ENCODE measurements at places on chromosomes 12 and 14. TPM values are rescaled to one million over a fixed set of nuclear protein-coding genes. Genes with fewer than 3 reads are reported as not detected.

AKAP3 gene
- 0.76 TPM for total RNA-seq

TMCC3 gene
- total RNA-seq: 3.0 TPM

TEX52 gene
- 0.09 TPM for total RNA-seq

A2ML1 gene
- total RNA-seq: 1.8 TPM

TTC6 gene
- total RNA-seq: under 0.01 TPM

TCTN1 gene
- total RNA-seq: 11.6 TPM

DIO3 gene
- total RNA-seq: 0.24 TPM

SLC24A4 gene
- total RNA-seq: 0.66 TPM

- no peaks in the 10 kb centered on the region for H3K27me3 ChIP-seq
- H3K4me1 ChIP-seq: no peaks in the 10 kb centered on the region
- H3K36me3 ChIP-seq: no peaks in the 10 kb centered on the region
- no peak for DNase-seq
- no peak overlapping the region for H3K4me3 ChIP-seq
- H3K27ac ChIP-seq: no peak overlapping the region
Measured at GRCh38 chr14:87434011-87434410, 559.0 kb downstream of the GALC start.

DNA sequence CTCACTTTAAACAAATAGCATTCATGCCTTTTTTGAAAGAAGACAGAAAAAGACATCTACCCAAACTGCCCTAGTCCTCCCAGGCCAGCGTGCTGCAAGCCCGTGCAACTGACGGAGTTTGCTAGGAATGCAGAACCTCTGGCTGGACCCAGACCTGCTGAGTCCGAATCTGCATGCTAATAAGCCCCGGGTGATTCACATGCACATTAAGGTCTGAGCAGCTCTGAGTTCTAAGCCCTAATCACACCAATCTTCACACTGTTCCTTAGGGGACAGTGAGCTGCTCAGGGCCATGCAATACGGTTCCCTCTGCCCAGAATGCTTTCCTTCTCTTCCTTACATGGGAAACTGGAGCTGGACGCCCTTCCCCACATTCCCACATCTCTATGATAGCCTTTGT lies 25.2 kb downstream of the HAL start:
- no peak overlapping the region for H3K27ac ChIP-seq
- H3K4me1 ChIP-seq: no peaks in the 10 kb centered on the region
- no peak overlapping the region for H3K4me3 ChIP-seq

DNA sequence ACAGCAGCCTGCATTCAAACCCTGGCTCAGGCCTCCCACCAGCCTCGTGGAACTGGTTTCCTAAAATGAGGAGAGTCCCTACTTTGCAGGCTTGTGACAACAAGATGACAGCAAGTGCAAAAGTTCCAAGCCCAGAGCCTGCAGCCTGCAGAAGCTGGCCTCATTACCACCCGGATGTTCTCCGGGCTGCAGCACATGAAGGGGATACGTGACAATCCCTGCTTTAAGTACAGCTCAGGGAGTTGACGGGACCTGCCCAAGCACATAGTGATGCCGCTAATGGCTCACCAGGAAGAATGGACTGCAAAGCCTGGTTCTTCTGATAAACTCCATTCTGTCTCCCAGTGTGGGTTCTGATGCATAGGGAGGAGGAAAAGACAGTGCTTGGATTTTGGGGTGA lies 15.0 kb downstream of the SSH1 start:
- no peaks in the 10 kb centered on the region for H3K36me3 ChIP-seq
- H3K27me3 ChIP-seq: no peaks in the 10 kb centered on the region
- peaks cover 17% of the 10 kb centered on the region for H3K4me1 ChIP-seq
- no peak overlapping the region for H3K4me3 ChIP-seq
- no peak for DNase-seq
- peak overlapping the region; percentile 31 for H3K27ac ChIP-seq

DNA sequence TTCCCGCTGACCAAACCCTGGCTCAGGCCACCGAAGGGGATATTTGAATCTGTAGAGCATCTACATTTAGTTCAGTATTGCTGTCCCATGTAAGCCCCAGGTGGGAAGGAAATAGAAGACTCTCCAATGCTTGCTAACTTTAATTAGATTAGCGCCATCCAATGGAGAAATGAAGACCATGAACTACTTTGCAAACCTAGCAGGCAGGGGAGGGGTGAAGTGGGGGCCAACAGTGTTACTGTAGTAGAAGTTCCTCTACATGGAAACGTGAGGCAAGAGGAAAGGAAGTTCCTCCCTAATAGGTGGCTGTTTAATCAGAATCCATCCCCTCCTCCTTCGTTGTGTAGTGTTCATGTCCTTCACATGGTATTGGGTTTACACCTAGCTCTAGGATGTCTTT lies 9.3 kb upstream of the DENND5B start:
- no peaks in the 10 kb centered on the region for H3K36me3 ChIP-seq
- H3K27ac ChIP-seq: no peak overlapping the region
- no peaks in the 10 kb centered on the region for H3K4me1 ChIP-seq
- H3K27me3 ChIP-seq: no peaks in the 10 kb centered on the region
- no peak for DNase-seq

GRCh38 chr14:64656986-64657385 lies 47.2 kb upstream of the PLEKHG3 start:
- H3K4me1 ChIP-seq: peaks cover 2% of the 10 kb centered on the region
- H3K27me3 ChIP-seq: peaks cover 6% of the 10 kb centered on the region
- DNase-seq: no peak
- no peak overlapping the region for H3K27ac ChIP-seq

GRCh38 chr12:131829791-131830334 lies 1.7 kb downstream of the MMP17 start:
- H3K27me3 ChIP-seq: peaks cover 54% of the 10 kb centered on the region
- DNase-seq: no peak
- H3K4me3 ChIP-seq: no peak overlapping the region
- no peaks in the 10 kb centered on the region for H3K36me3 ChIP-seq
- H3K4me1 ChIP-seq: no peaks in the 10 kb centered on the region

DNA sequence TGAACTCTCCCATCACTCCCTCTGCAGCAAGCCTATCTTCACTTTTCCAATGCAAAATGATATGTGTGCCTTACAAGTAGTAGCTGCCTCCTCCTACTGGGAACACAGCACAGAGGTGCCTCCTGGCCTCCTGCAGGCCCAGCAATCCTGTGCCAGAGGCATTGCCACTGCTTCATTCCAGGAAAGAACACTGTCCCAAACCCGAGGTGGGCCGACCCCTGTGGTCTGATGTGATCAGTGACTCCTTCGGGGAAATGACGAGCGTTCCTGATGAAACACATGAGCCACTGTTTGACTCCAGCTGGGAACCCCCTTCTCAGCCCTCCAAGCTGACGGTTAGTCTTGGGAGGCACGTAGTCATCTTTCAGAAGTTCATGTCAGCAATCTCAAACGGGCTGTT lies 19.5 kb downstream of the PSMC1 start:
- no peak for DNase-seq
- peaks cover 65% of the 10 kb centered on the region for H3K36me3 ChIP-seq
- H3K4me3 ChIP-seq: no peak overlapping the region
- H3K27ac ChIP-seq: peak overlapping the region; percentile 46
- no peaks in the 10 kb centered on the region for H3K4me1 ChIP-seq

GRCh38 chr14:72822946-72823611 lies 70.8 kb downstream of the DPF3 start:
- H3K4me1 ChIP-seq: no peaks in the 10 kb centered on the region
- H3K27ac ChIP-seq: no peak overlapping the region
- DNase-seq: no peak
- H3K27me3 ChIP-seq: no peaks in the 10 kb centered on the region
- no peak overlapping the region for H3K4me3 ChIP-seq
- H3K36me3 ChIP-seq: no peaks in the 10 kb centered on the region

- peaks cover 20% of the 10 kb centered on the region for H3K36me3 ChIP-seq
- no peak overlapping the region for H3K4me3 ChIP-seq
- H3K4me1 ChIP-seq: no peaks in the 10 kb centered on the region
- DNase-seq: no peak
- no peak overlapping the region for H3K27ac ChIP-seq
- no peaks in the 10 kb centered on the region for H3K27me3 ChIP-seq
Measured at GRCh38 chr14:91129261-91129660, 15.4 kb downstream of the DGLUCY start.

- peaks cover 30% of the 10 kb centered on the region for H3K36me3 ChIP-seq
- no peak overlapping the region for H3K4me3 ChIP-seq
- no peak for DNase-seq
- no peaks in the 10 kb centered on the region for H3K27me3 ChIP-seq
- peak overlapping the region; percentile 73 for H3K27ac ChIP-seq
Measured at GRCh38 chr14:61543946-61544345, 151.4 kb upstream of the HIF1A start.

Measured in thymus (tissue), 14 donors.